Mucosa of descending colon (tissue), 3 donors: ENCODE measurements at places on chromosomes 5 and 9. TPM values are rescaled to one million over a fixed set of nuclear protein-coding genes. Genes with fewer than 3 reads are reported as not detected.

The DMRT3 gene
- not detected for total RNA-seq

The ZNF879 gene
- 1.8 TPM for total RNA-seq

DNA sequence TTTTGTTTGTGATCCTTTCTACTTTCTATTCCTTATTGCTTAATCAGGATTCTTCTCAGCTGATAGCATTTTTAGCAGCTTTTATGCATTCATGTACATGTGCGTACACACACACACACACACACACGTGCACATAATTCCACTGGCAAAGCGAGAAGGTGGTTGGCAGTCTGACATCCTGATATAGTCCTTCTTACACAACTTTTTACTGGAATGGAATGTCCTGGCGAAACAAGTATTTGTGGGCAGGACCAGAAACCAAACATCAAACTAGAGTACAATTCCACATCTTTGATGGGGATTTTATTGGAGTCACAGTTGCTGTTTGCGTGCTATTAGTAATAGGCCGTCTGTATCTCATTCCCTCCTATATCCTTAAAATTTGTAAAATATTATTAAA is 356.5 kb downstream of the CCDC171 start:
- no peak for DNase-seq

DNA sequence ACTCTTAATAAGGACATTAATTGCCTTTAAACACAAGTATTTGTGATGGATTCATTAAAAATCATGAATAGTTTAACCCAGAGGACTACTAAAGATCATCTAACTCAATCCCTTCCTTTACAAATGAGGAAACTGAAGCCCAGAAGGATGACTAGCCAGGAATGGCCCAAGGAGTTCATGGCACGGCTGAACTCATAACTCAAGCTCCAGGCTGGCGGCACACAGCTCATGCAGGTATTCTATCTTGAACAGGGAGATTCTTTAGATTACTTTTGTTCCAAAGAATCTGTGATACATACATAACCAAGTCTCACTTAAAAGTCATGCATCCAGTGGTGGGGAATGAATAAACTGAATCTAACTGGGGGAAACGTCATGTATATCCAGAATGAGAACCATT is 495.5 kb downstream of the ACTL7B start:
- no peak for DNase-seq

- peak; percentile 83 for DNase-seq
These were observed 495 bp downstream of the OSTF1 start for GRCh38 chr9:75088646-75089372.

GRCh38 chr9:93143830-93144530 is 9.9 kb upstream of the NINJ1 start:
- DNase-seq: peak; percentile 75

The LCP2 gene
- total RNA-seq: 13.5 TPM

The PPIP5K2 gene
- 59.0 TPM for total RNA-seq

- DNase-seq: no peak
These were observed 165.0 kb downstream of the FBXL7 start for GRCh38 chr5:15664961-15665360.

DNA sequence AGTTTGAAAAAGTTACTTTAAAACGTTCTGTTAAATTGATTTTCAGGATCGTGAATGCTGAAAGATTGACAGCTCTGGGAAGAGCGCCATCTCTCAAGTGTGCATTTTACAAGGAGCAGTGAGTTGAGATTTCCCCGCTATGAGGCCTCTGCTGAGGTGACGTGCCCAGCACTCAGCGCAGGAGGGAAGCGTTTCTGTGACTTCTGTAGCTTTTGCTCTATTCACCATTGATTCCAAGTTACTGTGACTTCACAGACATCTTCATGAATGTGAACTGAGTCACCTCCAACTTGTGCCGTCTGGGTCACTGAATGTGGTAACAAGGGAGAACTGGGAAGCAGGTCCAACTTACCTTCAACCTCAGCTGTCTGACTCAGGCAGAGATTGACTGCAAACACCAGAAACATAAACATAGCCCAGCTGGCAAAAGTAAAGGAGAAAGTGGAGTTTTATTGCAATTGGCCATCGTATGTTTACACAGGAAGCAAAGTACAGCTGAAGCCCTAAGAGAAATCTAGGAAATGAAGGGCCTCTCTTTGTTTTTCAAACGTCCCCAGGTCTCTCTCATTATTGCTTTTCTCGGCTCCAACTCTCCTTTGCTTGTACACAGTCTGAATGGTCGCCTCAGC is 428.8 kb upstream of the CLINT1 start:
- no peak for DNase-seq

- DNase-seq: no peak
These were observed 222.6 kb downstream of the ROR2 start for GRCh38 chr9:91727316-91727861.

The ELOVL7 gene
- total RNA-seq: 8.9 TPM

- no peak for DNase-seq
These were observed 11.0 kb downstream of the RGS3 start for GRCh38 chr9:113474360-113475028.

DNA sequence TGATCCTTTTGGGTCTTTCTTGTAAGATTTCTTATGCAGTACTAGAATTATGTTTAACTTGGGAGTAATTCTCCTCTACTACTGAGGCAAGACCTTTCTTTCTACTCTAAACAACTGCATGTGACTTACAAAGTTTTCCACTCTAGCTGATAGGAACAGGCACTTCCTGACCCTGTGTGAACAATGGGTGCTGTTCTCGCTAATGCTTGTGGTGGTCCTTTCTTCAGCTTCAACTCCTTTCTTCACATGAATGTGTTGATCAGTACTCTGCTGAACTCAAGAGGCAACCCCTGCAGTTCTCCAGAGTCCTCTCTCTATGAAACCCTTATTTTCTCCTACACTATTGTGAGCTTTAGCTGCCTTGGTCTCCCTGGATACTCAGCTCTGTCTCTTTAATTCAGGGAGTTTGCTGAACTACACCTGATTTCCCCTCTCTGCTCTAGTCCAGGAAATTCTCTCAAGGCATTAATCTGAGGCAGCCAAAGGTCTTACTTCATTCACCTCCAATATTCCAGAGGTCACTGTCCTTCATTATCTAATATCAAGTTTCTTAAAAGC is 484.6 kb upstream of the PIK3R1 start:
- DNase-seq: no peak
